ENCODE measurements at places on chromosomes 6 and 20.

- no peak for DNase-seq
Measured at GRCh38 chr20:60690771-60691170, 561.3 kb upstream of the CDH4 start.

GRCh38 chr6:7914311-7914710 lies 3.7 kb upstream of the TXNDC5 start:
- no peak for DNase-seq

- DNase-seq = no peak
Measured at GRCh38 chr6:12504325-12504966, 212.1 kb upstream of the PHACTR1 start.

DNA sequence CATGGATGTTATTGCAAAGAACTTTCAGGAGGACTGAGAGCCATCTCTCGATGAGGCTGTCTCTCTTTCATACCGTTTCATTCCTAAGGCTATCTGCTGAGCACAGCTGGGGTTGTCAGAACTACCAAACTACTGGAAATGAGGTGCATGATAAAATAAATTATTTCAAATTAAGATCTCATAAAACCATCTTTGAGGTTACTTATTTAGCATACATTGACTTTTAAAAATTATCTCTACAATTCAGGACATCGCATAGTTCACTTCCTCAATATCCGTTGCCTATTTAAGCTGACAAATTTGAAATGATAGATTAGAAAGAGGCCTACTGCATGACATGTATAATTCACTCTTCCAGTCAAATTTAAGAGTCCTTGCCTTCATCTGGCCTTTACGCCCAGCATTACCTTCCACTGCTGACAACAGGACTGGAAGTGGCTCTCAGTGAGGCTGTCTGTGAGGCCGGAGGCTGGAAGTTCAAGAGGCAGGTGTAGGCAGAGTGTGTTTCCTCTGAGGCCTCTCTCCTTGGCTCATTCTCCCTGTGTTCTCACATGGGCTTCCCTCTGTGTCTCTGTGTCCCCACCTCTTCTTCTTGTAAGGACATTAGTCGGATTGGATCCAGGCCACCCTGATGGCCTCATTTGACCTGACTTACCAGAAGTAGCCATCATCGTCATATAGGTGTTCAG lies 12.8 kb upstream of the DUSP22 start:
- no peak for DNase-seq

- DNase-seq = no peak
Measured at GRCh38 chr6:136568129-136568528, 17.9 kb upstream of the MAP7 start.

GRCh38 chr20:35091816-35092523 lies 637 bp downstream of the TRPC4AP start:
- DNase-seq = no peak

DNA sequence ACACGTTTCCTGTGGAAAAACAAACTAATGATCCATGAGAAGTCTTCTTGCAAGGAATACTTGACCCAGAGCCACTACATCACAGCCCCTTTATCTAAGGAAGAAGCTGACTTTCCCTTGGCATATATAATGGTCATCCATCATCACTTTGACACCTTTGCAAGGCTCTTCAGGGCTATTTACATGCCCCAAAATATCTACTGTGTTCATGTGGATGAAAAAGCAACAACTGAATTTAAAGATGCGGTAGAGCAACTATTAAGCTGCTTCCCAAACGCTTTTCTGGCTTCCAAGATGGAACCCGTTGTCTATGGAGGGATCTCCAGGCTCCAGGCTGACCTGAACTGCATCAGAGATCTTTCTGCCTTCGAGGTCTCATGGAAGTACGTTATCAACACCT lies 35.4 kb downstream of the GCNT2 start:
- DNase-seq = no peak

- DNase-seq = no peak
Measured at GRCh38 chr6:36350082-36350481, 13.4 kb upstream of the BNIP5 start.

DNA sequence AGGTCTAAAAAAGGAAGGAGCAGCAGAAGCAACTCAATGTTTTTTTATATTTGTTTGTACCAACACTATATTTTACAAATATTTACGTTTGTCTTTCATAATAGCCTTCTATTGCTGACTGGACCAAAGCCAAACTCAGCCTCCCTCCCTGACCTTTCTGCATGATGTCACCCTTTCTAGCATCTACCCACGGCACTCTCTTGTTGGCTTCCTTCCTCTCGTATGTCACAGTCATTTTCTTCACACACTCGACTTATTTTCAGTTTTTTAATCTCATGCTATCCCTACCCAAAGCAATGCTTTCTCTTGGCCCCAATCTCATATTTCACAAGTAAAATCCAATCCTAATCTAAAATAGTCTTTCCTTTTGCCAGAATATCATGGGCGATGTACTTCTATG lies 16.3 kb upstream of the FAM8A1 start:
- DNase-seq = no peak

- no peak for DNase-seq
Measured at GRCh38 chr6:137698636-137699030, 168.4 kb upstream of the TNFAIP3 start.

DNA sequence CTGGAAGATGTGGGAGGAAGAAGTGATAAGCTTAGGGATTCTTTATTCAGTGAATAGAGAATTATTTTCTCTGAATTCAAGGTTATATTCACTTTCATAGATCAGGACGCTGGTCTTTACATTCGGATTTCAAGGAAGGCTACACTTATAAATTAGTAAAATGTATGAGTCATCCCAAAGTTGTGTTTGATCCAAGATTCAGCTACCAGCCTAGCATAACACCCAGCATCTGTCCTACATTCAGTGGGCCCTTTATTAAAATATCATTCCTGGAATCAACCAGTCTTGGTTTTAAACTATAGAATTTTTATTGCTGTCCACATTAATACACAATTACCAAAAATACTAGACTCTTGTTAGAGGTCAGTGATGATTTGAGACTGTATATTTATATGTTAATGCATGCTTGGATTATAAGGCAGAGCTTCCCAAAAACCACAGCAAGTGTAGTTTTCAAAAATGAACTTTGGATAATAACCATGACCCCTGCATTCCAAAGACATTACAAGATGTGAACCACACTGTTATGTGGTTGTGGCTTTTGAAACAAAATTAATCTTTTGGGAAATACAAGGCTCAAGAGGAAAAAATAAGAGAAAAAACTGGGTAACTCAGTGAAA lies 210.7 kb upstream of the CNR1 start:
- no peak for DNase-seq

DNA sequence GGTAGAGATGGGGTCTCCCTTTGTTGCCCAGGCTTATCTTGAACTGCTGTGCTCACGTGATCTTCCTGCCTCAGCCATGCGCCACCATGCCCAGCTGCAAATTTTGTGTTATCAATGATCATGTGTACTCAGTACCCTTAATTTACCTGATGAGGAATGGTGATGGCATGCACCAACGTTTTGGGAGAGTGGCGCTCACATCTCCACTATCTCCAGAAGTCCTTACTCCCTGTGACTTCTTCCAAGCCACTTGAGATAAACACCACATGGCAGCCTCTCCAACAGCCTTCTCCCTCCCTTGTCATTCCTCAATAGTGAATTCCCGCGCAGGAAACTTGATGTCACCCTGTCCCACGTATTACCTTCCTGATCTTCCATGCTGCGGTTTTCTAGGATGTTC lies 58.1 kb downstream of the PSMG4 start:
- no peak for DNase-seq

GRCh38 chr6:107360476-107360875 lies 98.9 kb downstream of the PDSS2 start:
- no peak for DNase-seq

DNA sequence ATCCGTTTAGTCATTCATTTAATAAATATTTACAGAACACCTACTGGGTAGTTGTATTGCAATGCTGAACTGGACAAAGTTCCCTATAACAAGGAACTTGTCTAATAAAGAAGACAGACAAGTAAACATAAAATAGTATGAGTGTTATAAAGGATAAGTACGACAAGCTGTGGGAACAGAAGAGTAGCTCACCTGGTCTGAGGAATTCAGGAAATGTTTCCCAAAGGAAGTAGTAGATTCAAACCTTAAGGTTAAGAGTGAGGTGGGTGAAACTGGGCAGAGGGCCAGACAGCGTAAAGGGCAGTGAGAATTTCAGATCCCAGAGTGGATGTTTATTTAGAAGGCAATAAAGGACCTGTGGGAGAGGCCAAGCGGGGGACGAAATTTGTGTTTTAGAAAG lies 72.3 kb upstream of the CD2AP start:
- no peak for DNase-seq

DNA sequence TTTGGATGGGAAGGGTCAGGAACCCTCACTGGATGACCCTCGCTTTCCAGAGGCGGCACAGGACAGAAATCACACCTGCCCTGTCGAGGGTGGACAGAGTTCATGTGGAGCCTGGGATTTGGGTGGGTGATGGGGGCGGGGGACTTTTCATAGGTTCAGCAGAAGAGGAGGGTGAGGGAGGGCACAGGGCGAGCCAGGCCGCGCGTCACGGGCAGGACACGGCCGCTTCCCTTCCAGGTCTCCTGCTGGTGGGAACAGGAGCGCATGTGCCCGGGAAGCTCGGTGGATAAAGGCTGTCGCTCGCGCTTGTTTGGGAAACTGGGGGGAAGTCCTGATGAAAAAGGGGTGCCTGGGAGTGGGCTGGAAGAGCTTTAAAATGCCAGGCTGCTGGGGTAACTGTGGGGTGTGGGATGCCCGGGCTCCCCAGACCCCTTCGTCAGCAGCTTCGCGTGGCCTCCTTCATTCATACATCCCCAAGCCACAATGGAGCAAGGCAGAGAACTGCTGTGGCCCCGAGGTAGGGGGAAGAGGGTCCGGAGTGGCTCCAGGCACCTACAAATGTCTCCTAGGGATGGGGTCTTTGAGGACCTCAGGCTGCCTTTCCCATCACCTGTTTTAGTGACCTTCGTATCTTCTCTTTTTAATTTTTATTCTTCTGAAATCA lies 102.2 kb downstream of the DACT2 start:
- DNase-seq = no peak

- no peak for DNase-seq
Measured at GRCh38 chr6:15417811-15418210, 171.9 kb downstream of the JARID2 start.

DNA sequence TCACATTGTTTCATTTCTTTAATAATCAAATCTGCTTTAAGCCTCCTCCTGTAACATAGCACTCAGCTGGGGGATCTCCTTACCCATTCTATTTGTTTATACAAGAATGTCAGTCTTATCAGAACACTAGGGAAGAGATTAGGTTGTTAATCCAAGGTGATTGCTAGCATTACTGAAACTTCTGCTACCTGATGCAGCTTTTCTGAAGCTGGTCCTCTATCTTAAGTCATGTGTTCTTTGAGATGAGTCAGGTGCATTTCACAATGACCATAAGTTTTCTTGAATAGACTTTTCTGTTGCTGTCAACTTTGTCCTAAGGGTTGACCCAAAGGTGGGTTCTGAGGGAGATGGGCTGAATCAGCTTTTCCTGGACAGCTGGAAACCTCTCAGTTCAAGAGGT lies 60.7 kb upstream of the SYNCRIP start:
- DNase-seq = no peak
